ENCODE measurements at places on chromosomes 3 and 15.
A peak's percentile ranks its signal among the peaks of the same experiment; 100 is the strongest.

DNA sequence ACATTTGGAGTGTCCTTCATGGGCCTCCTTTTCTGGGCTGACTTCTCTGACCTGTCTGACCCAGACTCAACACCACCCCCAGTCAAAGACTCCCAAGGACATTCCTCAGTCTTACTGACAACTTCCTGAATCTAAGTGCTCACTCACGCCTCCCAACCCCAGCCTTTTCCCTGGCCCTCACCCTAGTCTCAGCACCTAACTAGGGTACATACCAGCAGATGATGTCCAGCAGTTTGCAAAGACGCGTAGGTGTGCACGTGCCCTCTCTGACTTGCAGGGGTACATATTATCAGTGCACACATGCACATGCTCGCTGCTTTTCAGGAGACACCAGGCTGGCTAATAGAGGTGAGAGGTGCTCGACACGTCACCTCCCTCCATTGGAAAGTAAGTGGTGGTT is 38.7 kb upstream of the SLCO2A1 start:
- no peak for DNase-seq

DNA sequence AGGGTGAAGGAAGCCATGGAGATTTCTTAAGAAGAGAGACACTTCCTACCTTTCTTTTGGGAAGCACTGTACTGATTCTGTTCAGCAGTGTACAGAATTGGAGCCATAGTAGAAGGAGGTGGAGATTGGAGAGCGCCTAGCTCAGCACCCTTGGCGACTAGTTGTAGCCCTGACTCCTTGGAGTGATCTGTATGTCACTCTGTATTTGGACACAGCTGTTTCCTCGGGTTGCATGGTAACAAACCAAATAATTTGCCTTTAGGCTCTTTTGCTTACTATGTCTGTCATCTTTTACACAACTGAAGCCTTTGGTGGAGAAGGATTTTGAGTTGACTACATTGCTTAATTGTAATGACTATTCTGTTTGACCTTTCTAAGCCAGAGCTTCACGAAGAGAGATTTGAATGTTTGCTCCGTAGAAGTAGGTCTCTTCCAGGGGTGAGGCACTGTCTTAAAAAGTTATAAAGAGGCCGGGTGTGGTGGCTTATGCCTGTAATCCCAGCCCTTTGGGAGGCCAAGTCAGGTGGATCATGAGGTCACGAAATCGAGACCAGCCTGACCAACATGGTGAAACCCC is 77.1 kb downstream of the AKAP13 start:
- DNase-seq = no peak

DNA sequence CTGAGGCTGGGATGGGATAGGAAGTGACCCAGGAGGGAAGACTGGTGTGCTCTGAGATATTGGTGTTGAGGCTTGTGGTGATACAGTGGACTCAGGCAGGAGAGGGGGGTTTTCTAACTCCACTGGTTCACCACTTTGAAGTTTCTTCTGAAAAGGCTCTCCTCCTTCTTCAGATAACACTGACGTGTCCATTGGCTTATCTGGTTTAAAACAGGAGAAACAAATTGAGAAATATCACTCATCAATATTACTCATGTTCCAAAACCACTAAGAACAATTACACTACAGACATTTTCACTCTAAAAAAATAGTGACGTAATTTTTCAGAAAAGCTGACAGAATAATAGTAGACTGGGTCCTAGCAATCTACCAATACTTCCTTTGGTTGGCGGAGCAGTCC is 23.1 kb downstream of the TP53BP1 start:
- DNase-seq = no peak

DNA sequence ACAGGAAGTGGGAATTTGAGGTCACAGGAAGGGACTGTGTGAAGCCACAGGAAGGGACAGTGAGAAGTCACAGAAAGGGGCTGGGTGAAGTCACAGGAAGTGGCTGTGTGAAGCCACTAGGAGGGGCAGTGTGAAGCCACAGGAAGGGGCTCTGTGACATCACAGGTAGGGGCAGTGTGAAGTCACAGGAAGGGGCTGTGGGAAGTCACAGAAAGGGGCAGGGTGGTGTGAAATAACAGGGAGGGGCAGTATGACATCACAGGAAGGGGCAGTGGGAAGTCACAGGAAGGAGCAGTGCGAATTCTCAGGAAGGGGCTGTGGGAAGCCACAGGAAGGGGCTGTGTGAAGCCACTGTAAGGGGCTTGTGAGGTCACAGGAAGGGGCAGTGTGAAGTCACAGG is 35.8 kb downstream of the GASK1A start:
- DNase-seq = no peak

DNA sequence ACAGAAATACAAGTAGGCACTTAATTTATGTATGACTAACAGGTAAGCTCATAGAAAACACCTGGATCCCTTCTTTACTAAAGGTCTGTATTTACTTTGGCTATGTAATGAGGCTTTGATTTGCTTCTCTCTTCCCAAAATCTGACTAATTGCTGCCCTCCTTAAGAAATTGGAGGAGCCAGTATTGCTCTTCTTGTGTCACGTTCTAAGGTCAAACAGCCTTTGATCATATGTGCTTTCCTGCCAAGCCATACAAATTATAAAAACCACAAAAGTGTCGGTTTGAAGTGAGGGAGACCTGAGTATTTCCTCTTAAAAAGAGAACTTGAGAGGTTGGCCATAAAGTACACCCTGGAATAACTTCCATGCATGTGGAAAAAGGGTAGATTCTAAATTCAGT is 112.1 kb upstream of the MB21D2 start:
- DNase-seq = no peak

DNA sequence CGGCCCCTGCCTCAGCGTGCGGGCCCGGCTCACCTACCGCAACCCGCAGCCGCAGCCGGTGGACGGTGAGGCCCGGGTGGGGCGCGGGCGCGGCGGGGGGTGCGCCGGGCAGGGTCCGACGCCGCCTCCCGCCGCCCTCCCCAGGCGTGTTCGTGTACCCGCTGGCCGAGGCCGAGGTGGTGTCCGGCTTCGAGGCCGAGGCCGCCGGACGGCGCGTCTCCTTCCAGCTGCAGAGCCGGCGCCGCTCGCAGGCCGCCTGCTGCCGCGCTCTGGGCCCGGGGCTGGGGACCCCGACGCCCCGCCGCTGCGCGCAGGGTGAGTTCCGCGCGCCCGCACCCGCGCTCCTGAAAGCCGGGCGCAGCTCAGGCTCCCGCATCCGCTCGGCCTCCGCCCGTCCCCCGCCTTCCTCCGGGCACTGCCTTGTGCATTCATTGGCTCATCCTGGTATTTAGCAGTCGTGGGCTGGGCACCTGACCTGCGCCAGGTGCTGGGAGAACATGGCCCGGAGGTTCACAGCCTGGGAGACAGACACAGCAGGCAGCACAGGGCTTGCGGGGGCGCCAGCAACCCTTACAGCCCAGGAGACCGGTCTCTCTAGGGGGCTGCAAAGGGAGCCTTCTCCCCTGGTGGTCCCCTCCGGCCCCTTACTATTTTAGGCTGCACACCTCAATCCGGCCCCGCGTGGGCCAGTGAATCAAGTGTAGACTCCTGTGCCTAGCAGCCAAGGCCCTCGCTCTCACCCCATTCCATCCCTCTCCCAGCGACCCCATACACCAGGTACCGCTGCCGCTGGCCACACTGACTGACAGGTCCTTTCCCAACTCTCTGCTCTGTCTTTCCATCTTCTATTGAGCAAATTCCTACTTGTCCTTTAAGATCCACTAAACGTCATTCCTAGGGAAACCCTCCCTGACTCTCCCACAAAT is 1.5 kb downstream of the VWA5B2 start:
- DNase-seq = no peak

DNA sequence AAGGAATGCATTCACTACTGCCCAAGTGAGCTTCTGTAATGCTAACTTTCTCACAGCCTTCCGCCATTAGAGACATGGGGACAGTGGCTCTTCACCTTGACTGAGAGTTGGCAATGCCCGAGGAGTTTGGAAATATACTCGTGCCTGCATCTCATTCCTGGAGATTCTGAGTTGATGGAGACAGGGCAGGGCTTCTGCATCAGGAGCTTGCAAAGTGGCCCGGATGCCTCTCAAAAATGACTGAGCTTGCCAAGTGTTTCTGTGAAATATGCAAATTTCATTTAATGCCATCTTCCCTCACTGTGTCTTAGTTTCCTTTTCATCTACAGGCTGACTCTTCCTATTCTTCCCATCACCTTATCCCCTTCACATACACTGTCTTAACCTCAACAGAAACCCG is 346.2 kb downstream of the GRM7 start:
- no peak for DNase-seq

DNA sequence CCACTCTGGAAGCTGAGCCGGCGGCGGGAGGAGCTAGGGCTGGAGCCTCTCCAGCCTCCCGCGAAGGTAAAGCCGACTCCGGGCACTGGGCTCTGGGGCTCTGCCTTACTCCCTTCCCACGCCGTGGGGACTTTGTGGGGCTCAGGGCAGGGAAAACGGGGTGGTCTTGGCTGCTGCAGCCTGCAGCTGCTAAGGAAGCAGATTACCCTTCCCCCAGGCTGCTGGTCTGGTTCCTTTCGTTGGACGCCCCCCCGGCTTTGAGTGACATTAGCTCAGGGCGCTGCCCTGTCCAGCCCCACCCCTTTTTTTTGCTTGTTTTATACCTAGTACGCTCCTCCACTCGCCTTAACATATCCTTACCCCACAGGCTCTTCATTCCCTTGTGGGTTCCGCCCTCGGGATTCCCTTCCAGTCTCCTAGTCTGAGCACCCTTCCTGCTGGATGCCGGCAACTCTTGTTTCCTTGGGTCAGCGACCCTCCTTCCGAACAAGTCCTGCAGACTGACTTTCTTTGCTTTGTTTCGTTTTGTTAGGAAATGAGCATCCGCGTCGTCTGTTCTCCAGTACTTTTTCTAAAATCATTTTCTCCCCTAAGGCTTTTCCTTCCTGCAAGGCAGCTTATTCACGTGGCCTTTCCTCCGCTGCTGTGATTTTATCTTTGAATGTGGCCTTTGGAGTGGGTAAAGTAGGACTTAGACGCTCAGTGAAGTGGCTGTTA is 551 bp downstream of the DNAJC13 start:
- peak; percentile 40 for DNase-seq

GRCh38 chr3:196793246-196793645 is 53.6 kb downstream of the PAK2 start:
- DNase-seq = no peak
